Activated CD8-positive, alpha-beta memory T cell treated with anti-CD3 and anti-CD28 coated beads for 1 hour (primary cell): ENCODE measurements at places on chromosomes 6 and 20.

DNA sequence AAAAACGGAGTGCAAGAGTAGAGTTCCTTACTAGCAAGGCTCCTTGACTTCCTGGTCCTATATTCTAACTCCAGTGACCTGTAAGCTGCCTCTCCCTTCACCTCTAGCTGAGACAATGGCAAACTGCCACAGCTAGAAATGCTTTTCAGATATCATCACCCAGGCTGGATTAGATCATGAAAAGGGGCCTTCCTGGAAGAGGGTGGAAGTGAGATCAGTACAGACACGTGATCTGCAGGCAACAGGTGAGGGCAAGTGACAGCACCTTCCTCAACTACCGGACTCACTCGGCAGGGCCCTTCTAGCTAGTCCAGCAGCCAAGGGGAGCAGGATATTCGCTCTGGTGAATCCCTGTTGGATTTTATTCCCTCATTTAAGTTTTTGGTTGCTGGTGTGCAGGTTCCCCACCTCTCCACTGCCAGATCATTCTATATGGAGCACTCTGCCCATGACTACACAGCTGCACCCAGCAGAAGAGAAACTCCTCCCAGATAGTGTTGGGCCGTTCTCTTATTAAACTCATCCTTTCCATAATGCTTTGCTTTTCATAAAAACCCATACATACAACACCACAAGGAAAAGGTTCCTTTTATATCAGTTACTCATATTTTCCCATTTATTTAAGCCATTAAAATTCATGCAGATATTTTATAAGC, 26.4 kb upstream of the FAM83C start:
- no peak for DNase-seq

- no peak for DNase-seq
These were observed 12.1 kb downstream of the CEP85L start for GRCh38 chr6:118639054-118639964.

DNA sequence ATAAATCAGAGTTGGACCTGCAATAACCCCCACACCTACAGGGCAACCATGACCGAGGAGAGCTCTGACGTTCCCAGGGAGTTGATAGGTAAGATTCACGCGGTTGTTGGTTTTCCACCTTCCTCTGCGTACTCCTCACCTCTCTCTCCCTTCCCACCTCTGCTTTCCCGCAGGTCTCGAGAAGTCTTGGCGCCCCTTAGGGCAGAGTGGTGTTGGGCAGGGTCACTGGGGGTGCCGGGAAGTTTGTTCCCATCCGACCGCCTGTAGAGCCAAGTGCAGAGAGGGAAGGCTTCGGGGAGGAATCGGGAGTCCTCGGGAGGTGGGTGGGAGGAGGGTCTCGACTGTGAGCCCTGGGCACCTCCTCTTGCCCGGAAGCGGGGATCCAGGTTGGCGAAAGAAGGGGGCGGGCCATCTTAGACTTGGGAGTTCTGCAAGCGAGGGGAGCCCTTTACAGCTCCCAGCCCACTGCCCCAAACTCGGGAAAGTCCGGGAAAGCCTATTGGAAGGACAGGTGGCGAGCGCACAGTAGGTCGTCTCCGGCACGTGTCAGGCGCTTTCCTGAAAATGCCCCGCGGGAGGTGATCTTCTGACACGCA, 672 bp downstream of the CARMIL1 start:
- no peak for DNase-seq

DNA sequence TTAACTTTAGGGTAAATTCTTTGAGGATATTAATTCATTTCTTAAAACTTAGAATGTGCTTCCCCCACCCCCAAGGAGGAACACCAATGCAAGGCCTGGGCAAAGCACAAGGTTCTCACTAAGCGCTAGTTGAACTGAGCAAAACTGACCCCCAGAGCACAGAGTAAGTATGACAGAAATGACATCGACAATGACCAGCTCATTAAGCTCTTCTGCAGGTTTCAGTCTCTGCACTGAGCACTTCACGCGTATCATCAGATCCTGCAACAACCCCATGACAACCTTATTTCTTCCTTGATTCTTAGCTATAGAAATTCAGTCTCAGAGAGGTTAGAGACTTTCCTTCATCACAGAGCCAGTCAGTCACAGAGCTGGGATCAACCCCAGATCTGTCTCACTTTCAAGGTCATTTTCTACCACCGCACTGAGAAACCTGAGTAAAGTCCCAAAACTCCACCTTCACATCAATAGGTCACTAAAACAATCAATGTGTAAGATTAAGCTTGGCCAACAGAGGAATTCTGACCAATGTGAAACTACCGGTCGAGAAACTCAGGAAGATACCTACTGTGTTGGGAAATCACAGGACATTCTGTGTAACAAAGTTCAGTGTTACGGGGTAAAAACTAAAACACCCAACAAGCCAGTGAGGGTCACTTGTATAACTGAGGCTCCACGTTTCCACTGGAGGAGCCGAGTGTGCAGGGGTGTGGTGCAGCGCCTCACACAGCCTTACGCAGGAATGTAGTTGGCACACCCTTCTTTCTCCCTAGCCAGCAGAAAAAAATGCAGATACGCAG, 129.0 kb upstream of the FOXQ1 start:
- no peak for DNase-seq

DNA sequence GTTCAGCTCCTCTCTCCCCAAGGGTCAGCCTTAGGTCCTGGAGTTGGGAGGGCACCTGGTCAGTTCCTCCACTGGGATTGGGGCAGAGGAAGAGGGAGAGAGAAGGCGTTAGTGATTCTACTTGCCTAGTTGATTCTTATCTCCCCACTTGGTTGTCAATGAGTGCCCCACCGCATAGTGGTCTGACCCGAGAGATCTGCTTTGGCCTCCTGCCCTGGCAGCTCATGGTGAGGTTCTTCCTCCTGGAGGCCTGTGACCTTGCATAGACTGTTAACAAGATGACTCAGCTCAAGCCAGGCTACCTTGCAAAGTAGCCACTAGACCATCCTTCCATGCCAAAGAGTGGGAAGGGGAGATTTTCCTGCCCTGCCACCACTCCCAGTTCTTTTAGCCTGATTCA, 160.6 kb downstream of the TMEM200A start:
- DNase-seq: no peak

- DNase-seq: no peak
These were observed 505.2 kb upstream of the SYNCRIP start for GRCh38 chr6:86147859-86148258.

DNA sequence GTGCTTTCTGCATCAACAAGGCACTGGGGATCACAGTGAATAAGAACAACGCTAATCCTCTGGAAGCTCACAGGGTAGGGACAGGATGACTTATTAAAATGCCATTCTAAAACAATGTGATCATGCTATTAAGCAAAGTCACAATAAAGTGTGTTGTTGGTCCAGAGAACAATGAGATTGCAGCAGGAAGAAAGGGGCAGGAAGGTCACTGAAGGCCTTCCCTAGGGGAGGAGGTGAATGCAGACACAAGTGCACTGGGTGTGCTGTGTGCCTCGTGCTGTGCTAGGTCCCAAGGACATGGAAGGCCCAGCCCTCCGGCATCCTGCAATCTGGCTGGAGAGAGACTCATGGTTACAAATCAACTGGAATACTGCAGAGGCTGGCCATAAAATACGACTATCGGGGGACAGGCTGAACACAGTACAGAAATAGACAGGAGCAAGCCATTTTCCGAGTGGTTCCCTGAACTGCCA, 55.7 kb downstream of the LYRM4 start:
- no peak for DNase-seq

GRCh38 chr6:135675862-135676261, 175.6 kb upstream of the PDE7B start:
- no peak for DNase-seq

- no peak for DNase-seq
These were observed 380.0 kb downstream of the LMBRD1 start for GRCh38 chr6:69416776-69417175.

- no peak for DNase-seq
These were observed 452.3 kb downstream of the HTR1B start for GRCh38 chr6:77010931-77011542.

- DNase-seq: no peak
These were observed 122.3 kb downstream of the QRSL1 start for GRCh38 chr6:106751501-106752252.

DNA sequence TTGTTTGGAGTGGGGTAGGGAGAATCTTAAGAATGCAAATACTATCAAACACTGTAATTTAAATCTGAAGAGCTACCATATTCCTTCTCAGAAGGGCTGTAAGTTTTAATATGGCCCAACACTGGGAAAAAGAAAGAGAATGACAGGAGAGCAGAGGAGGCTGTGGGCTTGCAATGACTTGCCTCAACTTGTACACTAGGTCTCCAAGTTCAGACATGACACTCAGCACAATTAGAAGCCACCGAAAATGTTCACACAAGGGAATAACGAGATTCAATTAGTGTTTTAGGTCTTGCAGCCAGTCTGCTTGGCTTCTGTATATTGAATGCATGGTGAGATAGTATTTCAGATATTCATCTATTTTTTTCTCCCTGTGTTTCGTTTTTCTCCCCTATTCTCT, 89.4 kb downstream of the HS3ST5 start:
- DNase-seq: no peak

DNA sequence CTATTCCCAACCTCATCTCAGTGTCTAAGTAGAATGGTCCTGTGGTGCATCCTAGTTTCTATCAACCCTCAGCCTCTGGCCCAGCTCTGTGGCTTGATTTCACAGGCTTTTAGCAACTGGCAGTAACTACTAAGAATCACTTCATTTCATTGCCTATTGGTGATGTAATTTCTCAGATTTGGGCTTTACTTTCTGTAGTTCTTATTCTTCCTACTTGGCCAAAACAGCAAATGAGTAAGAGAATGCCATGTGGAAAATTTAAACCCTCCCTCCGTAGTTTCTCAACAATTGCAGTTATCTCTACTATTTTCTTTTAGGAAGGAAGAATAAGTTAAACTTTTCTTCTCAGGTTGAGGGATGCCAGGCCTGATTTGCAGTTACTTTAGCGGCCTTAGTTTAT, 387.3 kb downstream of the CDKAL1 start:
- no peak for DNase-seq
